Activated naive CD8-positive, alpha-beta T cell treated with anti-CD3 and anti-CD28 coated beads, Interleukin-2, amount 50 U/mL, for 24 hours (primary cell): ENCODE measurements at places on chromosomes 4 and X.
A peak's percentile ranks its signal among the peaks of the same experiment; 100 is the strongest.

- peaks cover 1% of the 10 kb centered on the region for H3K36me3 ChIP-seq
- no peak for DNase-seq
- H3K27me3 ChIP-seq = no peaks in the 10 kb centered on the region
- H3K4me1 ChIP-seq = no peaks in the 10 kb centered on the region
Measured at GRCh38 chr4:6295495-6295894, 25.8 kb downstream of the WFS1 start.

GRCh38 chr4:39505581-39505980 lies 21.7 kb downstream of the UGDH start:
- no peaks in the 10 kb centered on the region for H3K4me1 ChIP-seq
- no peak overlapping the region for H3K27ac ChIP-seq
- DNase-seq = no peak
- H3K36me3 ChIP-seq = peaks cover 34% of the 10 kb centered on the region
- no peak overlapping the region for H3K4me3 ChIP-seq
- H3K27me3 ChIP-seq = no peaks in the 10 kb centered on the region

GRCh38 chr4:39456946-39457763 lies 1.6 kb downstream of the RPL9 start:
- H3K27ac ChIP-seq = peak overlapping the region; percentile 99

GRCh38 chr4:65096630-65097029 lies 573.7 kb downstream of the EPHA5 start:
- no peak overlapping the region for H3K4me3 ChIP-seq
- H3K4me1 ChIP-seq = no peaks in the 10 kb centered on the region
- no peaks in the 10 kb centered on the region for H3K27me3 ChIP-seq

GRCh38 chr4:52840531-52841370 lies 21.4 kb upstream of the RASL11B start:
- DNase-seq = no peak
- no peaks in the 10 kb centered on the region for H3K36me3 ChIP-seq
- no peak overlapping the region for H3K27ac ChIP-seq
- no peak overlapping the region for H3K4me3 ChIP-seq

DNA sequence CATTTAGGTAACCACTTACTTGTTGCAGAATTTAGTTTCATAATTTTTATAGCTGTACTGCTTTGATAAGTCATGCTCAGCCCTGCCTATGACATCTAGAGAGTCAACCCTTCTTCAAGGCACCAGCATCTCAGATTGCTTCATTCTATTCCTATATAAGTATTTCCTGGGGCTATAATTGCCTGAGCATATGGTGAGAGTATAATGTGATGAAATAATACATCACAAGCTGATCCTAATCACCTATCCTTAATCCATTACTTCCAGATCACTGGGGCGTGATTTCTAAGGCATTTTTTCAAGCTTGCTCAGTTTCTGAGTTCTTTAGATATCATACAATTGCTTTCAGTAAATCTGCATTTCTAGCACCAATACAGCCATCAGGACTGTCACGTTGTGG lies 200.0 kb upstream of the NPY2R start:
- H3K4me3 ChIP-seq = no peak overlapping the region
- H3K27me3 ChIP-seq = peaks cover 1% of the 10 kb centered on the region
- H3K27ac ChIP-seq = no peak overlapping the region
- DNase-seq = no peak
- H3K4me1 ChIP-seq = peaks cover 2% of the 10 kb centered on the region
- no peaks in the 10 kb centered on the region for H3K36me3 ChIP-seq
